ENCODE measurements at places on chromosomes 7 and 10.

GRCh38 chr10:11154333-11154732 lies 136.7 kb downstream of the CELF2 start:
- DNase-seq = no peak

DNA sequence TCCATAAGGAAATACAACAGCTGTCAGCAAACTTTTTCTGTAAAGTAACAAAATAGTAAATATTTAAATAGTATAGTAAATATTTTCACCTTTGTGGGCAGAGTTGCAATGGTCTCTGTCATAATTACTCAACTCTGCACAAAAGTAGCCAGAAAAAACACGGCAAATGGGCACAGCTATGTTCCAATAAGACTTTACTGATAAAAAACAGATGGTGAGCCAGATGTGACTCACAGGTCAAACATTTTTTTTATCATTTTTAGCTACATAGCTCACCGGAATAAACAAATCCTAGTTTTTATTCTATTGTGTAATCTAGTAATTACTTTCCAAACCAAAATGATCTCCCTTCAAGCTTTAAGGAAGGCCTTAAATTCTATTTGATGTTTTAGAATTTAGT lies 55.3 kb downstream of the NCAPG2 start:
- DNase-seq = peak; percentile 22

- no peak for DNase-seq
These were observed 206.9 kb downstream of the EBF3 start for GRCh38 chr10:129756912-129757901.

DNA sequence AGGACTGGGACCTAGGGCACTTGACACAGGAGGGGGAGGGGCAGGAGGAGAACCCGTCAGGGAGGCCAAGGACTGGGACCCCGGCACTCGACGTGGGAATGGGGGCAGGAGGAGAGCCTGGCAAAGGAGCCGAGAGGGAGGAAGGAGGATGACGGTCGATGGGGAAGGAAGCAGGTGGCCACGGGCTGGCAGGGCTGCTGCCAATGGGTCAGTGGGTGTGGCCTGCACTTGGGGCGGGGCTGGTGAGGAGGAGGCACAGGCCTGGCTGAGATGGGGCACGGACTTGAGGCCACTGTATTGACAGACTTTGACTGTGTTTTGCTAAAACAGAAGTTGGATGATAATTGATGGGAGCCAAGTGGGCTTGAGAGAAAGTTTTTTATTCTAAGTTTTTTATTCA lies 68.9 kb downstream of the RBM33 start:
- DNase-seq = no peak

GRCh38 chr10:114623155-114623554 lies 34.9 kb downstream of the ABLIM1 start:
- no peak for DNase-seq

DNA sequence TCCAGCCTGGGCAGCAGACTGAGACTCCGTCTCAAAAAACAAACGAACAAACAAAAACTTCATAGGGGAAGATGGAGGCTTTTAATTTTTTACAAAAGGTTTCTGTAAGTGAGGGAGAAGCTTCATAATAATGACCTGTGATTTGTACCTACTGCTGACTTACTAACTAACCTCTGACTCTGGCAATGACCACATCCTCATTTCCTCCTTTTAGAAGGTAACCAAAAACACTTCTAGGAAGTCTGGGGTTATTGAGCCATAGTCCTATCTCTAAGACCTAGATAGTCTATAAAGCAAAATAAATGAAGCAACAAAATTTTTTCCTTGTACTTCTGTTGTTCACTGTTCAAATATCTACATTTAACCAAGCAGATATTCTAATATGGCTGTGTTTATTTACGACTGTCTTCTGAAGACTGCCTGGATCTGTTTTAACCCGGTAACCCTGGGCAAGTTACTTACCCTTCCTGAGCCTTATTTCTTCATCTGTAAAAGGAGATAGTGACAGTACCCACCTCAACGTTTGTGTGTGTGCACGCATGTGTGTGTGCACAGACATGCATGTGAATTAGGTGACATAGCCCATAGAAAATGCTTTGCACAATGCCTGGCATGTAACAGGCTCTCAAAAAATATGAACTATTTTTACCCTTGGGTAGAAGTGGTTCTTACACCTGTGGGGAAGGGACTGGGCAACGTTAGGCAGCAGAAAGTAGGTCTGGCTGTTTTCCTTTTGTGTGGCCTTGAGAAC lies 30.8 kb upstream of the SMNDC1 start:
- no peak for DNase-seq

GRCh38 chr7:2873686-2874551 lies 29.8 kb upstream of the GNA12 start:
- no peak for DNase-seq

DNA sequence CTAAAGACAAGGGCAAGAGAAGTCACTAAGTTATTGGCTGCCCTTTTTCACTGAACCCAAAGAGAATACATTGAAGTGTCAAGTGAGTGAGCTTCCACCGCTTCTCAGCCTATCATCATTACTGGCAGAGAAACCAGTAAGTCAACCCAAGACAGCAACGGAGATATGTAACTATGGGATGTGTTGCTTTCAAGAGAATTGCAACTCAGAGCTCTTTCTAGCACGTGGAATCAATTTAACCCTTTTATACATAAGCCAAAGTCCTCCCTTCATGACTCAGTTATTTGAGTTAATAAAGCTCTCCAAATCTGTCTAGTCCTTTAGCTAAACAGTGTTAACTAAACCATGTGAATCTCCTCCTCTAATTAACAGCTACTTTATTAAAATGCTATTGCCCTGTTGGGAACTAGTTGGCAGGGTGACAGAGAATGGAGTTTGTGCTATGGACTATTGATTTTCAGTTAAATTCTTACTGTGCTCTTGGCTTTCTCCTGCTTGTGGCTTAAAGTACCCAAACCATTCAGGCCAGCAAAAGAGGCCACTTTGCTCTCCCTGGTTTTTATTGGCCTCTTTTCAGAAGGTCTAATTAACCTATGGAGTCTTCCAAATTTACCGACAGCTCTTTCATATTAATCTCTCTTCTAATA lies 287.7 kb downstream of the NRG3 start:
- DNase-seq = no peak

GRCh38 chr10:93516006-93516380 lies 19.6 kb downstream of the CEP55 start:
- no peak for DNase-seq

GRCh38 chr7:11570922-11571550 lies 261.0 kb downstream of the THSD7A start:
- no peak for DNase-seq

DNA sequence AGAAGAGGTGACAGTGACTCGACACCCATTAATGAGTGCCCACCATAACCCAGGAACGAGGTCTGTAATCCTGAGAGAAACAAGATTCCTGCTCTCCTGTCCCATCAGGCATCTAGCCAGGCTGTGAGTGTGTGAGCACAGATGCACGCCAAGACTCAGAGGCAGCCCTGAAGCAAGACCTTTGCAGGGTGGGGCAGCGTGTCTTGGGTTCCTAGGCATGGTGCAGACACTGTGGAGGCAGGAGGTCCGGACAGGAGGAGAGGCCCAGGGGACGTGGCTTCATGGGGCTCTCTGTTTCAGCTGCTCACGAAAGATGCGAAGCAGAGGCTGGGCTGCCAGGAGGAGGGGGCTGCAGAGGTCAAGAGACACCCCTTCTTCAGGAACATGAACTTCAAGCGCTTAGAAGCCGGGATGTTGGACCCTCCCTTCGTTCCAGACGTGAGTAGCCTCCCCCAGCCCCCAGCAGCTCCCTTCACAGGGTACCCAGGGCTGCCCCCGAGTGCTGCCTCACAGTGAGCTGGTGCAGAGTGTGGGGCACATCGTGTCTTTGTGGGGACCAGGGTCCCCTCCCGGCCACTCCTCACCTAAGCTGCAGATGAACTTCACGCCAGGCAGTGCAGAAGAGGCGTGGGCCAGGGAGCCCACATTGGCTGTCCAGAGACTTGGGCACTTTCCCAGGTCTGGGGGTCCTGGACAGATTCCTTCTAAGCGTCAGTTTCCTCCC lies 94.5 kb downstream of the RGS10 start:
- DNase-seq = no peak
